ENCODE measurements at places on chromosomes 6 and 20. TPM values are rescaled to one million over a fixed set of nuclear protein-coding genes. Genes with fewer than 3 reads are reported as not detected.

TPD52L1 gene
- 209 TPM for total RNA-seq

COL9A3 gene
- total RNA-seq = 576 TPM

TRIM31 gene
- total RNA-seq = not detected

CLPSL2 gene
- total RNA-seq = not detected

EYS gene
- total RNA-seq = 0.60 TPM

SLC17A9 gene
- total RNA-seq = 5.3 TPM

TRIM40 gene
- total RNA-seq = not detected

BMP7 gene
- total RNA-seq = 22.2 TPM

BPHL gene
- total RNA-seq = 41.5 TPM

C6orf118 gene
- not detected for total RNA-seq

TRIM38 gene
- 15.8 TPM for total RNA-seq

SUMO4 gene
- 3.4 TPM for total RNA-seq

ZNF165 gene
- 4.0 TPM for total RNA-seq

CCDC170 gene
- total RNA-seq = 3.2 TPM

MAPK13 gene
- total RNA-seq = 20.6 TPM

ZSCAN26 gene
- total RNA-seq = 26.9 TPM

SLC17A4 gene
- total RNA-seq = 0.16 TPM

UBE2C gene
- 48.1 TPM for total RNA-seq

RING1 gene
- total RNA-seq = 55.8 TPM

HLA-DQB1 gene
- 9.8 TPM for total RNA-seq

ITCH gene
- 60.2 TPM for total RNA-seq

FILIP1 gene
- total RNA-seq = 11.3 TPM

NCOA3 gene
- total RNA-seq = 45.9 TPM

SMOC2 gene
- total RNA-seq = 4.8 TPM

ADGB gene
- not detected for total RNA-seq

ZC2HC1B gene
- total RNA-seq = 0.29 TPM

RBM12 gene
- total RNA-seq = 158 TPM

Measured in mesothelial cell of epicardium (in vitro differentiated cells).